Left kidney (tissue), 8 donors: ENCODE measurements at places on chromosomes 13 and 19.

DNA sequence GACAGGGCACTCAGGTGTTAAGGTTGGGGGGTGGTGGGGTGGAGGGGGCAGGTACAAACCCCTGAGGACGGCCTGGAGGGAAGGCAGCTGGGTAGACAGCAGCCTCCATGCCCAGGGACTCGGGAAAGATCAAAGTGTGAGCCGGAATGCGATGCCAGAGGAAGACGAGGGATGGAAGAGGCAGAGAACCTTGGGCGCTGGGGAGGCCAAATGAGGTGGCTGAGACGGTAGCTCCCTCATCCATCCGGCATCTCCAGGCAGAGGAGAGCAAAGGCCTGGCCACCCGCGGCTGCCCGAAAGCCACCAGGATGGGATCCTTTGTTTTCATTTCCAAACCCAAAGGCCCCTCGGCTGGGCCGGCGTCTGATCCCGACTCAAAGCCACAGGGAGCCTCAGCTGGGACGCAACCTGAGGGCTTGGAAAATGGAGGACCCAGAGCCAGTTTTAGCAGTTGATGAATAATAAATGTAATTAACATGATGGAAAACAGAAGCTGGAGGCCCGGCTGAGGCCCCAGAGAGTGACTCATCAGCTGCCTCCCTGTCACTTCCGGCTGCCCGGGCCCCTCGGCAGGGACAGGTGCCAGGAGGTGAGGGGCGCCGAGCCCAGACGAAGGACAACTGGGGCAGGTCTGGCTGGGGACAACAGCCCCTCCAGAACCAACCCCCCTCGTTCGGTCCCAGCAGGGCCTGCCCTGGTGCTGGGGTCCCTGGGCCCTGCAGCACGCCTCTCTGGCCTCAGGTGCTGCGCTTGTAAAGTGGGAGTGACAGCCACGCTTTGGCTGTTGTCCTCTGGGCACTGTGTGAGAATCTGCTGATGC is 61.6 kb downstream of the CEBPG start:
- DNase-seq: no peak

GRCh38 chr19:57803594-57804325 is 11.0 kb downstream of the ZNF552 start:
- peak; percentile 53 for DNase-seq

DNA sequence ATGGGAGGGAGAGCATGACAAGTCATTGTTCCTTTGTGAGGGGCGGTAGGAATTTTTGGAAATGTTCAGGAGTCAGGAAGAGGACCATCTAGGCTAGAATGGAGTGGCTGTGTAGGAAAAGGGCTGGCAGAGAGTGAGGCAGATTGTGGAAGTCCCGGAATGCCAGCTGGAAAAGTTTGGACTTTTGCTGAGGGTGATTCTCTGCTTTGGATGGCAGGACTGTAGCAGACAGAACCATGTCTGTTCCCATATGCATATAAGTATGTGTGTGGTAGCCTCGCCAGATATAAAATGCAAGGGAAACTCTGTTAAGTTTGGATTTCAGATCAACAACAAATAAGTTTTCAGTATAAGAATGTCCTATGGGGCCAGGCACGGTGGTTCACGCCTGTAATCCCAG is 112.1 kb downstream of the DNAJC15 start:
- no peak for DNase-seq

- no peak for DNase-seq
Observed at GRCh38 chr19:5125797-5126497, 157.0 kb downstream of the KDM4B start.

GRCh38 chr13:61546911-61547310 is 131.3 kb upstream of the PCDH20 start:
- no peak for DNase-seq
